ENCODE measurements at places on chromosomes 13 and 19.

DNA sequence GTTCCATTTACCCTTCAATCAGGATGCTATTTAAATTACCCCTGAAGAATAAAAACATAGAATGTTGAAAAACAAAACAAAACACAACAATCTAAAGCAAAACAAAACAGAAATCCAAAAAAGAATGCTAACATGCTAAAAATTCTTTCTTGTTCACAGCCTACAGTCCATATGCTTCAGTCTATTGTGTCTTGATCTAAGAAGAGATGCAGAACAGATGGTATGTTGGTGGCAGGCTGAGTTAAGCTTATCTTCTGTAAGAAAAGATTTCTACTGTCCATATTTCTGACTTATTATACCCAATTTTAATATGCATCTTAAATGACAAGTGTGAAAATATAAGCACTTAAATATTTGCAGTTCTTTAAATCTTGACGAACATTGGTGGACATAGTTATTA lies 356.1 kb upstream of the SLITRK1 start:
- no peak for DNase-seq

DNA sequence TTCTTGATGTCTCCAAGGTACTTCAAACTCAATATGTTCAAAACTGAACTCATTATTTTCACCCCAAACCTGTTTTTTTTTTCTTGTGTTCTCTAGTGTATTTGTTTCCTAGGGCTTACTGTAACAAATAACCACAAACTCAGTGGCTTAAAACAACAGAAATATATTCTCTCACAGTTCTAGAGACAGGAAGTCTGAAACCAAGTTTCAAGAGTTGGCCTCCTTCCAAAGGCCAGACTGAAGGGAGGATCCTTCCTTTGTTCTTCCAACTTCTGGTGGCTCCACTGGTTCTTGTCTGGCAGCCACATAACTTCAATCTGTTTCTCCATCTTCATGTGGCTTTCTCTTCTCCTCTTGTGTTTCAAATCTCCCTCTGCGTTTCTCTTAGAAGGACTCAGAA lies 62.0 kb upstream of the PDCD5 start:
- no peak for DNase-seq

GRCh38 chr19:50000038-50000840 lies 24.9 kb downstream of the VRK3 start:
- no peak for DNase-seq

DNA sequence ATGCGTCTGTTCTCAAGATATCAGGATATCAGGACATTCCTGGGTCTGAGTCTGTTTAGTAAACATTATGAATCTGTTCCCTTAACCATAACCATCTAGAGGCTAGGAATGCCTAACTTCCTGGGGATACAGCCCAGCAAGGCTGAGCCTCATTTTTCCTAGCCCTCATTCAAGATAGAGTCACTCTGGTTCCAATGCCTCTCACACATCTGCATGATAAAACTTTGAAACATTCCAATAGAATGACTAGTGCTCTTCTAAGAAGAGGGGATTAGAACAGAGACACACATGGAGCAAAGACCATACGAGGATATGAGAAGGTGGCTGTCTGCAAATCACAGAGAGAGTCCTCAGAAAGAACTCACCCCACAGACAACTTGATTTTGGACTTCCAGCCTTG lies 20.6 kb upstream of the CABP5 start:
- no peak for DNase-seq

GRCh38 chr19:35476149-35476548 lies 14.1 kb downstream of the KRTDAP start:
- DNase-seq = peak; percentile 83

- peak; percentile 91 for DNase-seq
These were observed 19.6 kb downstream of the CELF5 start for GRCh38 chr19:3243819-3244700.

- no peak for DNase-seq
These were observed 38.6 kb downstream of the TNFRSF19 start for GRCh38 chr13:23608701-23609413.

GRCh38 chr13:111610879-111611278 lies 290.4 kb downstream of the TEX29 start:
- DNase-seq = peak; percentile 26

GRCh38 chr13:40999416-40999815 lies 19.7 kb downstream of the ELF1 start:
- no peak for DNase-seq

DNA sequence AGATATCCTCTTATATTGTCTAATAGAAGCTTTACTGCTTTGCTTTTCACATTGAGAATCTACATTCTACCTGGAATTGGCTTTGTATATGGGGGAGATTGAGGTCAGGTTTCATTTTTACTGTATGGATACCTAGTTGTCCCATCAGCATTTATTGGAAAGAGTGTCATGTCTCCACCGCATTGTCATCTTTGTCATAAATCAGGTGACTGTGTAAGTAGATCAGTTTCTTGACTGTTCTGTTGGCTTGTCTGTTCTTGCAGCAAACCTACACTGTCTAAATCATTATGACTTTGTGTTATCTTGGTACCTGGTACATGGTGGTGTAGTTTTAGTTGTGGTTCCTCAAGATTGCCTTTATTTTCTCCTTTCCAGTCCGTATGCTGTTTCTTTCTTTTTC lies 5.8 kb downstream of the URI1 start:
- no peak for DNase-seq

DNA sequence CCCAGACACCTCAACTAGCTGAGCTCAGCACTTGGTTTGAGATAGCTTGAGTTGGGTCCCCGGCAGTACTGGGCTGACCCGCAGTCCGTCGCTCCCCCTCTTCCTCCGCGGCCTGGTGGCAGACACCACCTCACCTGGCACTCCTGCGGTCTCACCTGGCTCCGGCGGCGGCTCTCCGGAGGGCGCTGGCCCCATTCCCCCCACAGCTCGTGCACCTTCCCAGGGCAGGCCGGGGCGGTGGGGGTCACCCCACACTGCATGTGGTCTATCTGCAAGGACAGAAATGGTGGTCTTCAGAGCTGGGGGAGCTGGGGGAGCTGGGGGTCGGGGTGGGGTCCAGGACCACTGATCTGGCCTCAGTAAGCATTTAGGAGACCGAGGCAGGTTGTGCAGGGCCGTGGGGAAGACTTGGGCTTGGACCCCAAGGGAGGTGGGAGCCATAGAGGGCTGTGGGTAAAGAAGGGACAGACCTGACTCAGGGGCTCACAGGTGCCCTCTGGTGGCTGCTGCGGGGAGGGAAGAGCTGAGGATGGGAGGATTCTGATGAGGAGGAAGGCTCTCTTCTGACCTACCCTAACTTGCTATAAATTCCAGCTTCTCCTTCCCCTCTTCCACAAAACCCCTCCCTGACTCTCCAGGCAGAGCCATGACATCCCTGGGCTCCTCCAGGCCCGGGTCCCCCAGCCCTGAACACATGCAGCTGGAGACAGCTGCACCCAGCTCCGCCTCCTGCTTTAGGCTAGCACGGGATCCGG lies 6.7 kb upstream of the PLIN4 start:
- peak; percentile 92 for DNase-seq

DNA sequence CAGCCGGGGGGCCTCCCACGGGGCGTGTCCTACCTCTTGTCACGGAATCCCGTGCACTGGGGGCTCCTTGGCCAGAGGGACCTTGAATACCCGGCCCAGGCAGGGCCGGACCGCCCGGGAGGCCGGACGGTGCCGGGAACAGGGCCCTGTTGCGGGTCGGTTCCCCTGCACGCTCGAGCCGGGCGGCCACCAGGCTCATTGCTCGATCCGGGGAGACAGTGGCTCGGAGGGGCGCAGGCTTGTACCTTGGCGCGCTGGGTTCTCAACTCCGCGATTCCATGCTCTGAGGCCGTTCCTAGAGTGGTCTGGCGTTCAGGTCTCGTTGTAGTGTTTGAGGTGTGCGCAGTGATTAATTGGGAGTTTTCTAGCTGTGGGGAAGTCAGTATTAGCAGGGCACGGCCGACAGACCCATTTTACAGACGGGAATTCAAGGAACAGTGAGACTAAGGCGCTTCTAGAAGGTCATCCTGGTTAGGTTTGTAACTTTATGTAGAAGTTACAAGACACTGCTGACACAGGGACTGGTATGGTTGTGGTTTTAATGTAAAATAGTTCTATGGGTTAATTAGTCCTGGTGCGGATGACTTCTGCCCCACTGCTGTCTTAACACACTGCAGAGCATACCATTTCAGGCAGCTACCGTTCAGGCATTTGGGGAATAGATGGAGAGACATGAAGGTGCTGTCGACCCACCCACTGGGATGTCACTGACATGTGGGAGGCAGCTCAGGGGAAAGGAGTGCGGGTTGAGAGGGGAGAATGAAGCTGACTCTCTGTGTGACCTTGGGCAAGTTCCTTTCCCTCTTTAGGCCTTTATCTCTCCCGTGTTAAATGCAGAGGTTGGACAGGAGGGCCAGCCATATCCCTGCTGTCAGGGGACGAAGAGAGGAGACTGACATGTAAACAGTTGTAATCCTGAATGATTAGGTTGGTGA lies 592 bp downstream of the CLPTM1 start:
- DNase-seq = no peak

DNA sequence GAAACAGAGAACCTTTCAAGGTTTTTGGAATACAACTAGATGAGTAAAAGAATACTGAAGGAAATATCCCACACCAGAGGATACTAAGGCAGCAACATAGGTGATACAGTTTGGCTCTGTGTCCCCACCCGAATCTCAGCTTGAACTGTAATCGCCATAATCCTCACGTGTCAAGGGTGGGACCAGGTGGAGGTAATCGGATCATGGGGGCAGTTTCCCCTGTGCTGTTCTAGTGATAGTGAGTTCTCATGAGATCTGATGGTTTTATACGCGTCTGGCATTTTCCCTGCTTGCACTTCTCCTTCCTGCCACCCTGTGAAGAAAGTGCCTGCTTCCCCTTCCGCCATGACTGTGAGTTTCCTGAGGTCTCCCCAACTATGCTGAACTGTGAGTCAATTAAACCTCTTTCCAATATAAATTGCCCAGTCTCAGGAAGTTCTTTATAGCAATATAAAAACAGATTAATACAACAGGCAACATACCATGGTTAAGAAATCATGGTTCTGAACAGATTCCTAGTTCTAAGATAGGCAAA lies 97.0 kb downstream of the ABCC4 start:
- DNase-seq = no peak

- DNase-seq = peak; percentile 56
These were observed 1.3 kb upstream of the CNOT3 start for GRCh38 chr19:54136086-54136863.

GRCh38 chr19:40157059-40157458 lies 34.2 kb upstream of the MAP3K10 start:
- no peak for DNase-seq

DNA sequence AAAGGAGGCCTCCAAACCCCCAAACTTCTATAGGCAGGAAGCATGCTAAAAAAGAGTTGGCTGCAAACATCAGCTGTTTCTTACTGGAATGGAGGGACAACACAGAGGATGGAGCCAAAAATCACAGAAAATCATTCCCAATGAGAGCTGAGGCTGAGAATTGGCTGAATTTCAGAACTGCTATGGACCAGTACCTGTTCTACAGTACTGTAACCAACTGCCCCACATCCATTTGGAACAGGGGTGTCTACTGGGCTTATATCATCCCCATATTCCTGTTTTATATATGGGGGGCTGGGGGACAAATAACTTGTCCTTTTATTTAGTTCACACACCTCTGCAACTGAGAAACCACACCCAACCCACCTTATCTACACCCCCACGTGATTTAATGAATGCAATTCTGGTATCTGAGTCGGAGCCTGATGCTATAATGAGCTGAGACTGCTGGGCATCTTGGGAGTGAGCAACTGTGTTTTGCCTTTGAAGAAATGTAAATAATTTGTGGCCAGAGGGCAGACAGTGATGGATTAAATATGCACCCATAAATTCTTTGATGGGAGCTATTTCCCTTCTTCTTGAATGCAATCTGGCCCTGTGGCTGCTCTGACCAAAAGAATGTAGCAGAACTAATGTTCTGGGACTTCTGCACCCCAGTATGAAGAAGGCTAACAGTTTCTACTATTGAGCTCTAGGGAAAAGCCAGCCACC lies 82.6 kb downstream of the TBC1D4 start:
- DNase-seq = no peak

DNA sequence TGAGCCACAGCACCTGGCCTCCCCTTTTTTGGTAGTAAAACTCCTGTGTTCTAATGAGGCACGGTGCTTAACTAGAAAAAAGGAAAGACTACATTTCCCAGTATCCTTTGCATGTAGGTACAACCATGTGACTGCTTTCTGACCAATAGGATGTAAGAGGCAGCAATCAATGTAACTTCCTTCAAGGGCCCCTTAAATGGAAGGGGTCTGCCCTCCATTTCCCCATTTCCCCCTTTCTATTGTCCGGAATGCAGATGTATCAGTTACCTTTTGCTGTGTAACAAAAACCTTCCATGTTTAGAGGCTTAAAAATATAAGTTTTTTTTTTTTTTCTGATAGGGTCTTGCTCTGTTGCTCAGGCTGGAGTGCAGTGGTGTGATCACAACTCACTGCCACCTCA lies 2.2 kb downstream of the GPR32 start:
- DNase-seq = no peak

DNA sequence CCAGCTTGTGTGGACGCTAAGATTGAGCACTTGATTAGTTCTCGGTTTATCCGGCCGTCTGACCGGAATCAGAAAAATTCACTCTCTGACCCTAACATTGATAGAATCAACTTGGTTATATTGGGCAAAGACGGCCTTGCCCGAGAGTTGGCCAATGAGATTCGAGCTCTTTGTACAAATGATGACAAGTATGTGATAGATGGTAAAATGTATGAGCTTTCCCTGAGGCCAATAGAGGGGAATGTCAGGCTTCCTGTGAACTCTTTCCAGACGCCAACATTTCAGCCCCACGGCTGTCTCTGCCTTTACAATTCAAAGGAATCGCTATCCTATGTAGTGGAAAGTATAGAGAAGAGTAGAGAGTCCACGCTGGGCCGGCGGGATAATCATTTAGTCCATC lies 59.6 kb downstream of the ARHGAP35 start:
- DNase-seq = no peak

DNA sequence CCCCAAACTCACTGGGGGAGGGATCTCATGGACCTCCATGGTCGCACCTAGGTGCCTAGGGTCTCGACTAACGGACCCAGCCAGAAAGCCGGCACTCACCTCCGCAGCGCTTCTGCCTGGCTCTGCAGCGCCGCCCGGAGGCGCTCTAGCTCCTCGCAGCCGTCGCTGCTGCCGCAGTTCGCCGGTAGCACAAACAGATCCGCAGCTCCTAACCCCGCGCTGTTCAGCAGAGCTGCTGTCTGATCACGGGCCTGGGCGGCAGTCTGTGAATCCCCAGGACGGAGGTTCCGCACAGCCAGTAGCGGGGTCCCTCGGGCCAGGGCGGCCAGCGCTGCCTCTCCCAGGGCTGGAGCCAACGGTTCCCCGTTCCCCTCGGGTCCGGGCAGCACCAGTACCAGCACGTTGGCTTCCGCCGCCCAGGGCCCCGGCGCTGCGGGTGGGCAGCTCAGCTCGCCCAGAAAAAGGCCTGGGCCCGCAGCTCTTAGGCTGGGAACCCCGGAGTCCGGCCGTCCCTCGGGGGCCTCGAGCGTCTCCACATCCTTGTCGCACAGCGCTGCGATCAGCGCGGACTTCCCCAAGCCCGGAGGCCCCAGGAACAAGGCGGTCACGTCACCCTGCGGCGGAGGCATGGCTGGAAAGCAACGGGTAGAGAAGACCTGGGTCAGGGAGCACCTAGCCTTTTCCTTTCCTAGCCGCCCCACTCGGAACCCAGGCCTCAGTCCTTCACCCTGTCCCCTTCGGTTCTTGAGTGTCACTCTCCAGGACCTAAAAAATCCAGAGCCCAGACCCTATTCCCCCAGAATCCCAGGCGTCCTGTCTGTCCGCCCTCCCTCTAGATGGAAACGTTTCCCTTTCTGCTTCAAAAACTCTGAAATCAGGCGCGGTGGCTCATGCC lies 977 bp downstream of the IRGQ start:
- DNase-seq = peak; percentile 92
